Astrocyte (in vitro differentiated cells and primary cell): ENCODE measurements at places on chromosomes 1 and 21. TPM values are rescaled to one million over a fixed set of nuclear protein-coding genes. Genes with fewer than 3 reads are reported as not detected.

DNA sequence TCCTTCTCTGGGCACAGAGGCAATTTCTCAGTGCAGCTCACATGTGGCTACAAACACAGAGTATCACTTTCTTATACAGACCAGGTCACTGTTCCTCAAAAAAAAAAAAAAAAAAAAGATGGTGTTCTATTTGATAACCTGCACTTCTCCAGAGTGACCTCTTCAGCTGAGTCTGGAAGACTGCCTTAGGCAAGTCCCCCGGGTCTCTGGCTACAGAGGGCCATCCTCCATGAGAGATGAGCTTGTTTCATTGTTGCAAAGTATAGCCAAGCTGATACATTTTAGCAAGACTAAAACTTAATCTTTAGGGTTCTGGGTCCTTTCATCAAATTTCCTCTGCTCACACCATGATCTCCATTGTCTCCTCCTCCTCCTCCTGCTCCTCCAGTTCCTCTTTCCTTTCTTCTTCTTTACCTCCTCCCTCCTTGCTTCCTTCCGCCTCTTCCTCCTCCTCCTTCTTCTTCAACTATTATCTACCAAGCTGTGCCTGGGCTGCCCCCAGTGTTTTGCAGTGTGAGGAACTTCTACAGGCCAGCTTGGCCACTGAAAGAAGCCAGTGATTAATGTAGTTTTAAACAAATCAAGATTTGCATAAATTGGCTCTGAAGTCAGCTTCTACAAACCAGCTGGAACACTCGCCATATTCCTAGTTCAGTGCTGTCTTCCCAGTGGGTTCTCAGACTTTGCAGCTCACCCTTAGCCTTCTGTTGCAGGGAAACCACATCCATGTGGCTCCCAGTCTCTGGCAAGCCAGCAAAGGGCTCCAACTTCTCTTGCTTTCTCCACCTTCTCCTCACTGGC lies 139.4 kb downstream of the RUNX1 start:
- DNase-seq = peak; percentile 45
- H3K27ac ChIP-seq = no peak overlapping the region
- no peaks in the 10 kb centered on the region for H3K36me3 ChIP-seq
- H3K4me1 ChIP-seq = no peaks in the 10 kb centered on the region
- H3K4me3 ChIP-seq = no peak overlapping the region

- no peaks in the 10 kb centered on the region for H3K36me3 ChIP-seq
- DNase-seq = peak; percentile 60
- peak overlapping the region; percentile 56 for H3K27ac ChIP-seq
- H3K4me1 ChIP-seq = peaks cover 42% of the 10 kb centered on the region
These were observed 83.8 kb downstream of the NIBAN1 start for GRCh38 chr1:184890539-184890973.

DNA sequence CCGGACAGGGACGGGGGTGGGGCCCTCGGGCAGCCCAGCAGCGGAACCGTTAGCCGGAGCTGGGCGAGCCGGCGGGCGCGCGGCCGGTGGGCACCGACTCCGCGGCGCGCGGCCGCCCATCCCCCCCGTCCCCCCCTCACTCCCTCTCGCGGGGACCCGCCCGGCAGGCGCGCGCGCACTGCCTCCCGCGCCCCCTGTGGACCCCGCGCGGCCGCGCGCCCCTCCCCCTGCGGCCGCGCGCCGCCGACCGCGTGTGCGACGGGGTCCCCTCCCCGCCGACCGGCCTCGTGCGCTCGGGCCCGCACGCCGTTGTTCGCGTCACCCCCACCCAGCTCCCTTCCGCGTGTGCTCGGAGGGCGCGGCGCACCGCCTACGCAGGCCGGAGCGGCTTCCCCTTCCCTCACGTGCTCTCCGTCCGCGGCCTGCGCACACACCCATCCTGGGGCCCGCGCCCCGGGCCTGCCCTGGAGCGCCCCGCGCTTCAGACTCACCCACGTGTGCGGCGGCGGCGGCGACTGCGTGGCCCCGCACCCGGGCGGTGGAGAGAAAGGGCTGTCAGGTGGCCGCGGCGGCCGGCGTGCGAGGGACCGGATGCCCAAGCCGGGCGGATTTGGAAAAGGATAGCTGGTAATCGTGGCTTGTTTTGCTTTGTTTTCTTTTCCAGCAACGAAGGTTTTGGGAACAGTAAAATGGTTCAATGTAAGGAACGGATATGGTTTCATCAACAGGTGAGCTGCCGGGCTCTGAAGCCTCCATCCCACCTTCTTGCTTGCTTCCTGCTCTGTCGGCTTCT lies 717 bp downstream of the YBX1 start:
- peak; percentile 49 for DNase-seq
- peak overlapping the region; percentile 66 for H3K27ac ChIP-seq
- peak overlapping the region; percentile 90 for H3K4me3 ChIP-seq
- H3K4me1 ChIP-seq = peaks cover 21% of the 10 kb centered on the region
- H3K27me3 ChIP-seq = no peaks in the 10 kb centered on the region

- H3K4me1 ChIP-seq = peaks cover 3% of the 10 kb centered on the region
- no peaks in the 10 kb centered on the region for H3K27me3 ChIP-seq
- no peak overlapping the region for H3K27ac ChIP-seq
- H3K4me3 ChIP-seq = peak overlapping the region; percentile 60
- no peak for DNase-seq
These were observed 67.5 kb upstream of the RGS7 start for GRCh38 chr1:241424480-241424971.

DNA sequence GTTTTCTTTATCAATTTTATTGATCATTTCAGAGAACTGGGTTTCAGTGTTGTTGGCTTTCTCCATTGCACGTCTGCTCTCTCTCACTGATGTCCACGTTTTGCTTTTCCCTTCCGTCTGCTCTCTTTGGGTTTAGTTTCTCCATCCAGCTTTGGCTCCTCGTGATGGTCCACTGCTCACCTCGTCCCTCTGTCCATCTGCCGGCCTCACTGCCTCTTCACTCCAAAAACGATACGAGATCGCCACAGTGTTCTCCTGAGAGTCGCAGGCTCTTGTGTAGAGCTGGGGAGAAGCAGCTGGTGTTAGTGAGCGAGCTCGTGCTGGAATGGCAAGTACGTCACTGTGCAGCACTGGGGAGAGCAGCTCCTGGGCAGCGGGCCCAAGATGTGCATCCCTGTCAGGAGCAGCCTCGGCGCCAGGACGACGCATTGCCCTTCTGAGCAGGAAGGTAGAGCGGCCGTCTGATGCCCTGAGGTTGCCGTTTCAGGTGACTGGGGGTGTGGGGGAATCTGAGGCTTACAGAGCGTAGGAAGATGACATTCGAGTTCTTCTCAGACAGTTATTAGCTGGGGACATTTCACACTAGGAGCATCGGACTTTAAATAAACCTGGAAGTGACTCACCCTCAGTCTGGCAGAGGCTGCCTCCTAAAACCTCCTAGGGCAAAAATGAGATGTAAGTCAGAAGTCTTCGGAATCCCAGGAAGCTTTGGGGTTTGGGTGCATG lies 31.4 kb upstream of the PCBP3 start:
- peak overlapping the region; percentile 32 for H3K27ac ChIP-seq
- H3K36me3 ChIP-seq = no peaks in the 10 kb centered on the region
- H3K27me3 ChIP-seq = peaks cover 17% of the 10 kb centered on the region
- H3K4me3 ChIP-seq = no peak overlapping the region

GRCh38 chr1:166999075-166999474 lies 10.0 kb downstream of the MAEL start:
- H3K4me3 ChIP-seq = no peak overlapping the region
- no peaks in the 10 kb centered on the region for H3K27me3 ChIP-seq
- no peaks in the 10 kb centered on the region for H3K36me3 ChIP-seq
- H3K4me1 ChIP-seq = no peaks in the 10 kb centered on the region
- DNase-seq = peak; percentile 86

- H3K27ac ChIP-seq = no peak overlapping the region
- no peaks in the 10 kb centered on the region for H3K36me3 ChIP-seq
- peak; percentile 91 for DNase-seq
- no peaks in the 10 kb centered on the region for H3K4me1 ChIP-seq
- H3K27me3 ChIP-seq = no peaks in the 10 kb centered on the region
These were observed 162.4 kb downstream of the TPR start for GRCh38 chr1:186212568-186213224.

DNA sequence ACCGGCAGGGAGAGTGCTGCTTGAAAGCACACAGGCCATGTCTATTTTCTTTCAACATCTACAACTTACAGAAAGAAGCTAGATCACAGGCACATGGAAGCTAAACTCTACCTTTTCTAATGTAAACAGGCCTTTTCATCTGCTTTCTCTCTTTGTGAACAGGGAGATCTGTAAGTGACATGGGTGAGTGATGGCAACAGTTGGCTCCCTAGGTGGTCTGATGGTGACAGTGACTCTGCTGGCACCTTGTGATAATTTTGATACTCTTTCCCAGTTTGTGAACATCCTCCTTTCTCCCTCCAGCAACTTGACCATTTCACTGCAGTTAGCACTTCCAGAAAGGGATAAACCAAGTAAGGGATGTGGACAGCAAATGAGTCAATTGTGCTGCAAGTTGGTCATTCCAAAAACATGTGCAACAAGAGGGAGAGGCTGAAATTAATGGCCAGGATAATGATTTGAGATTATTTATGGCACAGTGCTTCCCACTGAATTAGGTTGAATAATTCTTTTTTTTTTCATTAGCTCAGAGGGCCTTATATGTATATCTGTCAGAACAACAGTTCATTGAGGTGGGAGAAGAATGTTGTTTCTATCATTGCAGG lies 89.5 kb downstream of the XCL2 start:
- H3K27me3 ChIP-seq = no peaks in the 10 kb centered on the region
- DNase-seq = peak; percentile 85
- H3K27ac ChIP-seq = no peak overlapping the region

AKR1A1 gene
- total RNA-seq = 118 and 129 TPM in 2 replicates

KDF1 gene
- 0.22 and 0.54 TPM in 2 replicates for total RNA-seq

LHX8 gene
- 0.48 and 0.52 TPM in 2 replicates for total RNA-seq

BGLAP gene
- 0.66 TPM in 1 of 2 replicates, not detected in the other for total RNA-seq

HEYL gene
- 1.1 and 3.1 TPM in 2 replicates for total RNA-seq

TNFRSF8 gene
- total RNA-seq = 0.16 and 0.22 TPM in 2 replicates

FAM72A gene
- total RNA-seq = 8.4 and 8.8 TPM in 2 replicates
